Mesothelial cell of epicardium (in vitro differentiated cells): ENCODE measurements at places on chromosomes 1 and 21.
A peak's percentile ranks its signal among the peaks of the same experiment; 100 is the strongest.

DNA sequence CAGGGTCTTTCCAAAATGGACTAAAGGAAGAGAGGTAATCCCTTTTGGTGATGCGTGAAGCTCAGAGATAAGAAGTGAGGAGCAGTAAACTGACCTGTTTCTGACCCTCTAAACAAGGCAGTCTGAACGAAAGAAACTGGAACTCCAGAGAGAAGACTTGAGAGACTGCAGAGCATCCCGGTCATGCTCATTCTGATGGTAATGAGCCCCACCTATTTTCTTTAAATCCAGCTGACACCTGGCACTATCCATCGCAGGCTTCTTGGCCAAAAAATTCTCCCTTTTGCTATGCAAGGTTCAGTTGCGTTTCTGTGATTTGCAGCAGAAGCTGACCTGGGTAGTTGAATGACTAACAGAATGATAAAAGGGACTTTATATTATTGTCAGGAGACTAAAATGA lies 105.9 kb upstream of the KCNK2 start:
- DNase-seq, result no peak

DNA sequence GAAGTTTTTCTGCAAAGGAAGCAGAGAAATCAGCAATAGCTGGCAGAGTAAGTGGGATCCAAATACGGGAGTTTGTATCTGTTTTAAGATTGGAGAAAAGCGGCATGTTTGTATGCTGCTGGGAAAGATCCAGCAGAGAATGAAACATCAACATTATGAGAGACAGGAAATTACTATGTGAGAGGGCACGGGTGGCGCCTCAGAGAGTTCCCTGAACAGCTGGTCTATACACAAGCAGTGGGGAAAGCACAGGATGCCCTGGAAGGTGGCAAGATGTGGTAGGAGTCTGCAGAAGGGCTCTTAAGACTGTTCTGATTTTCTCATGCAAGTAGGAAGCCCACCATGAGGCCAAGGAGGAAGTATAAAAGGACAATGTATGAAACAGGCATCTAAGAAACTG lies 130.4 kb downstream of the RERE start:
- no peak for DNase-seq

DNA sequence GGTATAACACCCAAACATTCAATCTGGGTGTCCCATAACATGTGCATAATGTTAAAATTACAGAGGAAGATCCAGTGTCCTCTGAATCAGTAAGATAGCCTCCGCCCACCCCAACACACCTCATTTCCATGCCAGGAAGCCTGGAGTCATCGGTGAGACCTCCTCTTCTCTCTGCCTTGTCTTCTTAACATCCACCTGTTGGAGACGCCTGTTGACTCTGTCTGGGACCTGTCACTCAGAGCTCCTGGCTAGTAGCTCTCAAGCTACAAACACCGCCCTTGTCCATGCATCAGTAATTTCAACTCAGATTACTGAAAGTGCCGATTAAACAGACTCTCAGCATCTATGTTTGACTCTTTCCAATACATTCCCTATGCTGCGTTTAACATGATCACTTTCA lies 27.4 kb downstream of the KCNJ15 start:
- DNase-seq, result no peak

DNA sequence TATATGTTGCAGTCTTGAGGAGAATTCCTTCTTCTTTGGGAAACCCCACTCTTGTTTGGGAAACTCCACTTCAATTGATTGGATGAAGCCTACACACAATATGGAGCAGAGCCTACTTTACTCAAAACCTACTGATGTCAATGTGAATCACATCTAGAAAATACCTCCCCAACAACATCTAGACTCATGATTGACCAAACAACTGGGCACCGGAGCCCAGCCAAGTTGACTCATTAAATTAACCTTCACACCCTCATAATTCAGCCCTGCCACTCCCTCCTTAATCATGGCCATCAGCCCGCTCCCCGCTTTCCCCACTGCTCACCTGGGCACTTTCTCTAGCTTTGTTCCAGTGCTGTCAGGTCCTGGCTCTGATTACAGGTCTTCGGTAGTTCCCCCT lies 208.1 kb upstream of the MAP1LC3C start:
- no peak for DNase-seq

GRCh38 chr1:93701629-93702028 lies 20.0 kb upstream of the BCAR3 start:
- DNase-seq, result no peak

DNA sequence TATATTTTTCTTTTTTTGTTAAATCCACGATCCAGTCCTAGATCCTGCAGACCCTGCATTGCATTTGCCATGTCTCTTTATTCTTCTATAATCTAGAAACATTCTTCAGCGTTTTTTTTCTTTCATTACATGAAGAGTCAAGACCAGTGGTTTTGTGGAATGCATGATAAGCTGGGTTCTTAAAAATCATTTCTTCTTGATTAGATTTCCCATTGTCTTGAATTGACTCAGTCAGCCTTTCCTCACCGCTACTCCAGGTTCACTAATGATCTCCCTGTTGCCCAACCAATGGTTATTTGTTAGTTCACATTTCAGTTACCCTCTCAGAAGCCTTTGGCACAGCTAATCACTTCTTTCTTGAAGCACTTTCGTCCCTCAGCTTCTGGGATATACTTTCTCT lies 25.2 kb downstream of the CHD1L start:
- DNase-seq, result no peak

GRCh38 chr1:100699744-100700143 lies 19.8 kb upstream of the VCAM1 start:
- no peak for DNase-seq

DNA sequence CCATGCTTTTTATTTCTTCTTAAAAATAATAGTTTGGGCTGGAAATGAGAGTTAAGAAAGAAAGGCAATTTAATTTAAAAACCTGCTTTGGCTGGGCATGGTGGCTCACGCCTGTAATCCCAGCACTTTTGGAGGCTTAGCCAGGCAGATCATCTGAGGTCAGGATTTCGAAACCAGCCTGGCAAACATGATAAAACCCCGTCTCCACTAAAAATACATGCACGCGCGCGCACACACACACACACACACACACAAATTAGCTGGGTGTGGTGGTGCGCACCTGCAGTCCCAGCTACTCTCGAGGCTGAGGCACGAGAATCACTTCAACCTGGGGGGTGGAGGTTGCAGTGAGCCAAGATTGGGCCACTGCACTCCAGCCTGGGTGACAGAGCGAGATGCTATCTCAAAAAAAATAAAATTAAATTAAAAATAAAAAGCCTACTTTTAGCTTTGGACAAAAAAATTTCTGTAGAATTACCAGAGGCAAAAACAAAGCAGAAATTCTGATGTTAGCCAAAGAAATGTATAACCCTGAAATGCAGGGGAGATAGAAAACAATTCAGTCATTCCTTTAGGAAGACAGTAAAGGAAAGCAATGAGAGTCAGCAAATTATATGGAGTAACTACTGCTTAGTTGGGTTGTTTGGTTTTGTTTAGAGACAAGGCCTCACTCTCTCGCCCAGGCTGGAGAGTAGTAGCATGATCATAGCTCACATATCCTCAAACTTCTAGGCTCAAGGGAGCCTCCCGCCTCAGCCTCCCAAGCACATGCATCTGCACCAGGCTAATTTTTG lies 15.7 kb upstream of the IPP start:
- no peak for DNase-seq

DNA sequence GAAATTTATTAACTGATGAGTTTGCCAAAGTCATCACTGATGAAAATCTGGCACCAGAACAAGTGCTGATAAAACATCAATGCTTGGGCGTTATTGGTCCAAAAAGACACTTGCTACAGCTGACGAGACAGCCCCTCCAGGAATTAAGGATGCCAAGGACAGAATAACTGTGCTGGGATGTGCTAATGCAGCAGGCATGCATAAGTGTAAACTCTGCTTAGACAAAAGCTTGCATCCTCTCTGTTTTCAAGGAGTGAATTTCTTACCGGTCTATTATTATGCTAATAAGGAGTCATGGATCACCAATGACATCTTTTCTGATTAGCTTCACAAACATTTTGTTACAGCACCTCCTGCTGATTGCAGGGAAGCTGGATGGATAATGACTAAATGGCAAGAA lies 402.0 kb downstream of the LTN1 start:
- no peak for DNase-seq

GRCh38 chr1:230745071-230745470 lies 2.1 kb upstream of the CAPN9 start:
- no peak for DNase-seq

GRCh38 chr1:48536477-48536876 lies 64.5 kb upstream of the SPATA6 start:
- no peak for DNase-seq

GRCh38 chr1:180912211-180912800 lies 391 bp upstream of the KIAA1614 start:
- DNase-seq, result peak; percentile 63

DNA sequence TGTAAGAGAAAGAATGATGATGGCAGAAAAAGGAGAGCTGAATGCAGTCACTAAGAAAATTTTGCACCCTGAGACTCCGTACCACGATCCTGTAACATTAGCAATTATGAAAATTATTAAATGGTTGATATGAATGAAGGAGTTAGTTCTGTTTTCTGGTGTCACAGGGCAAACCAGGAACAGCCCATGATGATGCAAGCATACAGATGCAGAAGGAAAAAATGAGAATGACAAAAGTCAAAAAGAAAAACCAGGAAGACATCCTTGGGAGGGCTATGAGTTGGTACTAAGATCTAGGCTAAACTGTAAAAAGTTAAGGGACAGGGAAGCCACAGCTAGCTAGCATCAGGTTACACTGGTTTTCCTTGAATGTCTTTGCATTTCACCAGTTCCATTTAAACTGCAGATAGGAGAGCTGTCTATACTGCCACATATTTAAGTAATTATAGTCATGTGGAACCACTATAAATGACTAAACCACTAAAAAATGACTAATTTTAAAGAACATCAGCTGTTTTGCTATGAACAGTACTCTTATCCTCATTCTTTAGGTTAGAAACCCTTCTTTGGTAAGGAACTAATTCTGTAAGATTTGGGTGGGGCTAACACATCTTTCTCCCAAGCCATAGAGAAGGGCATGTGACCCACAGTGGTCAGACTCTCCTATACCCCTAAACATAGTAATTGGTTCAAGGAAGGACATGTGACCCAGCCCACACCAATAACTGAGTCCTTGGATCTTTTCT lies 11.4 kb downstream of the DOCK7 start:
- no peak for DNase-seq

DNA sequence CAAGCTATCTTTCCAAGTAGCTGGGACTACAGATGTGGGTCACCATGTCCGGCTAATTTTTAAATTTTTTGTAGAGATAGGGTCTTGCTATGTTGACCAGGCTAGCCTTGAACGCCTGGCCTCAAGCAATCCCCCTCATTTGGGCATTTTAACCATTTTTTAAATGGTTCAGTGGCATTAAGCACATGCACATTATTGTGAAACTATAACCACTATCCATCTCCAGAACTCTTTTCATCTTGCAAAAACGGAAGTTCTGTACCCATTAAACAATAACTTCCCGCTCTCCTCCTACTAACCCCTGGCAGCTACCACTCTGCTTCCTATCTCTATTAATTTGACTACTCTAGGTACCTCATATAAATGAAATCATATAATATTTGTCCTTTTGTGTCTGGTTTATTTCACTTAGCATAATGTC lies 4.8 kb upstream of the IL6R start:
- no peak for DNase-seq

- DNase-seq, result no peak
These were observed 59.0 kb downstream of the SLC35A3 start for GRCh38 chr1:100028765-100029164.

DNA sequence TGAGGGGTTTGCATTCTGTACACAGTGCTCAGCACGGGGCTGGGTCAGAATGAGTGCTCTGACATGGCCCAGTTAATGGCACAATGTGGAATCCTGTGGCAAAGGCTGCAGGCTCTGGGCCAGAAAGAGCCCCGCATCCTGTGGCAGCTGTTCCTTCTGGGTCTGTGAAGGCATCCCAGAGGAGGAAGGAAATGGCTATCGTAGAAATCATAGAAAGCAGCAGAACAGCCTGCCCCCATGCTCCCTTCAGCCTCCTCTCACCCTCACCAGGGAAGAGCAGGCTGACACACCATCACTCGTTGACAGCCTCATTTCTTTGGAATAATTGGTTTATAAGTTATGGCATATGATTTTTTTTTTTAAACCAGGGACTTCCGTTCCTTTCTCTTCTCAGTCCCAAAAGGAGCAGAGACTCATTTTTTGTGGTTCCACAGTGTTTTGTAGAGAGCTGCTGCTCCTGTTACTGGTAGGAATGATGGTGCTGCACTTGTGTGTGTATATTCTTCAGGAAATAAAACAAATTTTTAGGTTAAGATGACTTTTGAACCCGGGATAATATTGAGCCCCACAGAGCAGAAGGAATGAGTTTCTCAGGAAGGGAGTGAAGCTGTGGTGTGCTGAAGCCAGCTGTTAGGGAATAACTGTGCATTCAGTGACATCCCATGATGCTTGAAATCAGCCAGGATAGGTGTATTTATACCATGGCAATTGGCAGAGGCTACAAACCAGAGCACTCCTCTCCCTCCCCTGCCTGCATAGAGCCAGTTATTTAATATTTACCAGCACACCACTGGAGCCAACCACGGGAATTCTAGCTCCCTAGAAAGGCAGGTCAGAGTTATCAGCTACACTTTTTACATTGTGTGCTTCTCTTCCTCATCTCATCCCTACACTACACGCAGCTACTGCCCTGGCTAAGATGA lies 32.0 kb downstream of the PLXNA2 start:
- DNase-seq, result no peak

DNA sequence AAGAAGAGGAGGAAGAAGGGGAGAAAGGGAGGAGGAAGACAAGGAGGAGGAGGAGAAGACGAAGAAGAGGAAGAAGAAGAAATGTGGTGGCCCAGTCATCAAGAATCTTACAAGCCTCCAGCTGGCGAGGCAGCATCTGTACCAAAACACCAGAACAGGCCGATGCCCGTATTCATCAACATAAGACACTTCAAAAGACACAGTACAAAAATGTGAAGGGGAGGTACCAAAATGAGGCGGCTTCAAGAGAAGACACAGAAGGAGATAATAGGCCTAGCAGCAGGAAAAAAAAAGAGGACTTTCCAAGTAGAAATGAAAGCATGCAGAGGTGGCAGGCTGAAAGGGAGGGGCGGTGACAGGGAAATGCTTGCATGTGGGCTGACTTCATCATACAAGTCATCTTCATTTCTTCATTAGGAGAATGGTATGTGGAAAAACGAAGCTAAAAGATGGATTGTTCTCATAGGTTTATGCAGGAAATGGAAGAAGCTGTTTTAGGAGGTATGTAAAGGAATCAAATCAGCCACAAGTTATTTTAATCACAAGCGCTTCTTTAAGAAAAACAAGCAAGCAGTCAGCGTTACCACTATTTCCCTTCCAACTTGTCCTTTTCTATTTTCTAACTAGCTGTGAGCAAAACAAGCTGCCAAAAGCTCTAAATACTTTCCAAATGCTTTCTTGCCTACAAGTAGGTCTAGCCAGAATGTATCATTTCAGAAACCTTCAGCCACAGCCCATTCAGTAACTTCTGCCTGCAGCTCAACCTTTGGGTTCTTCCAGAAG lies 192.3 kb downstream of the SLC45A1 start:
- no peak for DNase-seq

- no peak for DNase-seq
These were observed 20.5 kb downstream of the PLA2G4A start for GRCh38 chr1:186849271-186849671.

- DNase-seq, result no peak
These were observed 784.5 kb downstream of the USP25 start for GRCh38 chr21:16514316-16514715.

DNA sequence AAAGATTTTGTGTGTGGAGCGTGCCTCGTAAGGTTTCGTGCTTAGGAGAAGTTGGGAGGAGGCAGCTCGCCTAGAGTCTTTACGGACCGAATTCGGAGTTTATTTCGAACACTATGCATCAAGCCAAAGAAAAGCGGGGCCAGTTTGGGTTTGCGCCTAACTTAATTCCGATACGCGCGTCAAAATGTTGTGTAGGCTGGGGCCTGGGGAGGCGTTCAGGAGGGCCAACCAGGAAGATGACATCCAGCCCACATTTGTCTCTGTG lies 6.4 kb downstream of the FOXD2 start:
- no peak for DNase-seq
